Keratinocyte (primary cell): ENCODE measurements at places on chromosomes 12 and 14.

DNA sequence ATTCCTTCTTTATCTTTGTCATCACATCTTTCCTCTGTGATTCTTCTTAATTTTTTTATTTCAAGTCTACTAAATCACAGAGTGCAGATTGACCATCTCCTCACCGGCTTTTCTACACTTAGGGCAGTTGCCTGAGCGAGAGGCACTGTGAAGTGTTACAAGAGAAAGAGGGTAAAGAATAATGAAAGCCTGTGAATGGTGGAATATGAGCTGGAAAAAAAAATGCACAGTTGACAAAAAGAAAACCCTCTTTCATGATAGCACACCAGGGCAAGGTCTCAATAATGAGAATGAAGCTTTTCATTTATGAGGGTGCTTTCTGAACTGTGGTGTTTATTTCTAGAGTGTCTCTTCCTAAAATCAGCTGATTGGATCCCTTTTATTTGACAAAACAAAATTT is 106.2 kb upstream of the PDE3A start:
- no peak for DNase-seq

DNA sequence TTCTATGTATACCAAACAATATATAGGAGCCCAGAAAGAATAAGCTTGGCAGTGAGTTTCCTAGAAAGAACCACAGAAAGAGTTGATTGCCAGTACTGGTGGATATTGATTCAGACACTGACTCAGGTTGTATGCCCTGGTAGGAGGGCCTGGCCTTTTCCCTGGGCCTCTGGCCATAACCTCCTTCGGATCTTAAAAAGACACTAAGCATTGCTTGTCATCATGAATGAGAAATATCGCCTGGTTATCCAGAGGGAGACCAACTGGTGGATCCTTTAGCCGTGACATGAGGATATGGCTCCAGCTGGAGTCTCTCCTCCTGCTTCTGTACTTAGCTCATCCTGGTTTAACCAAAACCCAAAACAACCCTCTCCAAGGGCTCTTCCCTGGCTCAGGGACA is 231.5 kb downstream of the MSRB3 start:
- no peak for DNase-seq

DNA sequence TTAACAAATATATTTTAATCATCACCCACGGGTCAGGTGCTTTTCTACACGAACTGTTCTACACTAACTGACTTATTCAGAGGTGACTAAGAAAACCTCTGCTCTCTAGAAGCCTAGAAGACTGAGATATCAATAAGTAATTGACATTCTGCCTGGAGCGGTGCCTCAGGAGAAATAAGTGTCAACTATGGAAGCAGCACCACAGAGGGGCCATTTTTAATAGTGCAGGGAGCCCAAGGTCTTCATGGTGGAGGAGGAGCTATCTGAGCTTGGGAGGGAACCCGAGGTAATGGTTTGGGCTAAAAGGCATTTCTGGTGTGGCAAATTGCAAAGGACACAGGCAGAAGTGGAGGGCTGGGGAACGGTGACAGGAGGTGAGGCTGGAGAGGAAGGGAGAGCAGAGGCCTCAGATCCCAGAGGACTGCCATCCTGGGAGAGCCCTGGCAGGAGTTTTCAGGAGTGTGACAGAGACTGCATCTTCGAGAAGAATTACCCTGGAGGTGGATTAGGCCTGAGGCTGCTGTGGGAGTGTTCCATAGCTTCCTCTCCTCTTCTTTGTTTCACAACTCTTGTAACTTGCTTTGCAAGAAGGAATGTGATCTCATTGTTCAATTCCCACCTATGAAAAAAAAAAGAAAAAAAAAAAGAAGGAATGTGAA is 123.1 kb downstream of the NPAS3 start:
- no peak for DNase-seq

GRCh38 chr12:107666009-107666408 is 19.6 kb upstream of the PWP1 start:
- DNase-seq: no peak

GRCh38 chr14:65709576-65709975 is 297.0 kb downstream of the FUT8 start:
- DNase-seq: no peak

DNA sequence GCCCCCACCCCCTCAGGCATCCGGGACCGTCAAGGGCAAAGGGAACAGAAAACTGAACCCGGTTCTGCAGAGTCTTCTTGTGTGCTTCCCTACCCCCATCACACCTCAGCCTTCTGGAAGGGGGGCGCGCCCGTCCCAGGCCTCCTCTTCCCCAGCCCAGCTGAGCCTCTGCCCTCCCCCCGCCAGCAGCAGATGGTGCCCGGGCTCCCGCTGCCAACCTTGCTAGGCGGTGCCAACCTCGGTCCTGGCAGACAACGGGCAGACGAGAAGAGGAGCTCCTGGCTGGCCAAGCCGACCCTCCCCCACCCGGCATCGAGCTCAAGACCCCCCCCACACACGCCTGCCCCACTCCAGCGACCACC is 8.7 kb downstream of the STAC3 start:
- DNase-seq: no peak

DNA sequence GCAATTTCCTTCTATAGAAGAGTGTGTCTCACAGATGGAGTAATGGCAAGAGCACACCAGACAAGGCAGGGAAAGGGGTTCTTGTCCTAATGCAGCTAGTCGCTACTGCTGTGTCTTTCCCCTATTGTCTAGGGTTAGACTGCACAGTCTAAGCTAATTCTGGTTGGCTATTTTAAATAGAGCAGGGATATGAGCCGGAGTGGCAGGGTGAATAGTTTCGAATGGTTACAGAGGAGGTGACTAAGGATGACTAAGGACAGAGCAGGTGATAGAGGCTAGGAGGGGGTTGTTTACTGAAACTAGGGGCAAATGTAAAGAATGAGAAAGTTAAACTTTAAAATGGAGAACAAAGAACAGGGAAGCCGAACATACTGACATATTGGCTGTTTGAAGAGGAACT is 25.6 kb upstream of the CPNE8 start:
- DNase-seq: no peak

GRCh38 chr12:53652366-53652765 is 23.5 kb downstream of the ATP5MC2 start:
- DNase-seq: no peak

DNA sequence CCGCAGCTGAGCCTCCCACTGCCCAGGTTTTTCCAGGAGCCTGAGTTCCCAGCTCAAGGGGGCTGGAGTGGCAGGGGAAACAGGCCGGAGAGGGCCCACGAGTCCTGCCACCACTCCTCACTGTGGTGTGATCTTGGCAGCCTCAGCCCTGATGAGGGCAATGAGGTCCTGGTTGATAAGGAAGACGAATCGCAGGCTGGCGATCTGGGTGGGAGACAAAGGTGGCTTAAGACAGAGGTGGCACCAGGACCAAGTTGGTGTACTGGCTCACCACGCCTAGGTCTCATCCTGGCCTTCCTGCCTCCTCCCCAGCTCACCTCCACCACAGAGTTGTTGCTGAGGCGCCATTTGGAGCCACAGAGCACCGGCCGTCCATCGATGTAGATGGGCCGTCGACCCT is 9.4 kb downstream of the MCRS1 start:
- DNase-seq: no peak

- DNase-seq: peak; percentile 96
Observed at GRCh38 chr14:96267336-96267735, 11.3 kb downstream of the BDKRB1 start.

DNA sequence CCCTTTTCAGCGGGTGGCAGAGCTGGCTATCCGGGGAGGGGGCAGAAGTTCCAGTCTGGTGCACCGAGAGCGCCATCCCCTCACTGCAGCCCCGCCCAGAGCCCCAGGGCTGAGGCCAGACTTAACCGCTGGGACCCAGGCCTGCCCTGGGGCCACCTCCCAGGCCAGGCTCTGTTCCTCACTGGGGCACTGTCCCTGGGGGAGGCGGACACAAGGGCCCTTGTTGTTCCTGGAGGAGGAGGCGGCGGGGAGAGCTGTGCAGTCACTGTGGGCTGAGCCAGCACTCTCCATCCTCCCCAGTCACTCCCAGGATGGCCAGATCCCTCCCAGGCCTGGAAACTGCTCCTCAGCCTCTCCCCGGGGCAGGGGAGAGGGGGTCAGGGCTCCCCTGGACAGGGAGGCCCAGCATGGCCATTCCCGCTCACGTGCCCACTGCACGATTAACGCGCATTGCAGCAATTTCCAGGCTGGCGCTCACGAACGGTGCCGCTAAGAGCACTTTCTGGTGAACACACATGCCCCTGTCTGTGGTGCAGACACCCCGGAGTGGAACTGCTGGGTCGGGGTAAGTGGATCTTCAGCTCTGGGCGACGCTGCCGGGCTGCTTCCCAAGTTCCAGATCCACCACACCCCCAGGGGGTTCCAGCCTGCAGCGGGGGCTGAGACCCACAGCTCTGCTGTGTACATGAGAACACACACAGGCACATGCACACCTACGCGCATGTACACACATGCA is 89.8 kb upstream of the SFSWAP start:
- no peak for DNase-seq

DNA sequence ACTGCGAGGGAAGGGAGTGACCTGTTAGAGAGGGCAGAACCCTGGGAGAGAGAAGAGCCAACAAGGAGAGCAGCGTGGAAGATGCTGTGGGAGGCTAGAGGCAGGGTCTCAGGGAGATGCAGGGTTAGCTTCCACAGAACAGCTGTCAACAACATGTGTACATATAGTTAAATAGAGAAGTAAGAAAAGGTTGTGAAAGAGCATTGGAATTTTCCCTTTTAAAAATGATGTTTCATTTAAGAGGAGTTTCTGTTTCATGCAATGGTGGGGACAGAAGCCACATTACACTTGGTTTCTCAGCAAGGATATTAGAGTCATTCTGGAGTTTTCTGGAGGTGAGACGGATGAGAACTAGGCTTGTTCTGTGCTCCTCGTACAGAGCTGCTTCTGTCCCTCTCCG is 23.8 kb upstream of the TBC1D30 start:
- no peak for DNase-seq

DNA sequence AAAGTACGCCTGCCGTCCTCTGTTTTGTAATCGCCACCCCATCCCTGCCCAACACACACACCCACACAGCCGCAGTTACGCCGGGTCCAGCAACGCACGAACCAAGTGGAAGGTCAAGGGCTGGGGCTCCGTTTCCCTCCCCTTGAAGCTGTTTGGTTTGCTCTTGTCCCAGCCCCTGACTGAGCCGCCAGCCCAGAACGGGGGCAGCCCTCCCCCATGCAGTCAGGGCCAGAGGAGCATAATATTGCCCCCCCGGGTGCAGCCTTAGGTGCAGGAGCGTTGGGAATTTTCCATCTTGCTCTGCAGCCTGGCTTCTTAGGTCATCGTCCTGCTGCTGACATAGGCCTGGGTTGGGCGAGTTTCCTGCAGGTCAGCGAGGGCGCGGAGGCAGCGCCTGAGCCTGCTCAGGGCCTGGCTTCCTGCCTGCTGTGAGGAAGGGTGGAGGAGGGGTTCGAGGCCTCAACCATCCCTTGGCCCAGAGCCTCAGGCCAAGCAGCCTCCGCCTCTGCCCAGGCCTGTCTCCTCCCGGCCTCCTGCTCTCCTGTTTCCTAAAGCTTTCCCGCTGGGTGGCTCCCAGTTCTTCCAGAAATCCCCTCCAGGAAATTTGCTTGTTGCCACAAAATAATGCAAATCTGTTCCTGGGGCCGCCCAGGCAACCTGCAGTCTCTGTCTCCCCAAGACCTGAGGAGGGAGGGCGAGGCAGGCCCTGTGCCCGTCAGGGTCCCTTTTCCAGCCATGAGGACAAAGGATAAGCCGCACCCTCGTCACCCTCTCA is 44.5 kb downstream of the PSMA6 start:
- DNase-seq: no peak

GRCh38 chr12:94435511-94435927 is 24.1 kb downstream of the CEP83 start:
- DNase-seq: no peak

- no peak for DNase-seq
Observed at GRCh38 chr12:57579011-57579410, 12.0 kb upstream of the PIP4K2C start.

DNA sequence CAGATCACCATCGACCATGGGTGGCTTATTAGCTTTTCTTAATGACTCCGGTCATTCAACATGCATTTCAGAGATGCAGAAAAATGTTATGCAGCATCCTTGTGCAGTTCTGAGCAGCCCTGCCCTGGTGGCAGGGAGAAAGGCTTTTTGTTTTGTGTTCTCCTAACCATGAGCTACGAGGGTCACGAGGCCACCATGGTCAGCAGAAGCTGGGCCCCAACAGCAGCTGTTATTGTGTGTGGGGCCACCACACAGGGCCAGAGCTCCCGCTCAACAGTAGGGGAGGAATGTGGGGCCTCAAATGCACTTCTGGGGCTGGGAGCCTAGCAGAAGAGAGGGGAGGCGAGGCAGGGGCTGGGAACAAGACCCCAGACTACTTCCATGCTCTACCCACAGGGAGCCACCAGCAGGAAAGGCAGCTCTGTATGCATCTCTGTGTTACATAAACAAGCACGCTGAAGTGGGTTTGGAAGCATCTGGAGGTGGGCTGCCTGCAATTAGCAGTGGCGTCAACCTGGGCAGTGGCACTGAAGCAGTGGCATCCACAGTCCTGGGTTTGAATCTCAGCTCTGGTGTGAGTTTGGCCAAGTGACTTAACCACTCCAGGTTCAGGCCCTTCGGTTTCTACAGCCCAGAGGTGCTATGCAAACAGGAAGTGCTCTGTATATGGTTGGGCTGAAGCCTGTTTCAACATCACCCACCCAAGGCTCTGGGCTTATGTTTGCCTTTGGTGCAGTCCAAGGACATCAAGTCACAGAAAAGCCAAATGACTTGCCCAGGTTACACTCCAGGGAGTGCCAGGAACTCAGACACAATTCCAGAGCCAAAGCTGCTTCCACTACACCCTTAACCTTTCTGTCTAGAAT is 16.3 kb downstream of the GLTP start:
- DNase-seq: no peak

DNA sequence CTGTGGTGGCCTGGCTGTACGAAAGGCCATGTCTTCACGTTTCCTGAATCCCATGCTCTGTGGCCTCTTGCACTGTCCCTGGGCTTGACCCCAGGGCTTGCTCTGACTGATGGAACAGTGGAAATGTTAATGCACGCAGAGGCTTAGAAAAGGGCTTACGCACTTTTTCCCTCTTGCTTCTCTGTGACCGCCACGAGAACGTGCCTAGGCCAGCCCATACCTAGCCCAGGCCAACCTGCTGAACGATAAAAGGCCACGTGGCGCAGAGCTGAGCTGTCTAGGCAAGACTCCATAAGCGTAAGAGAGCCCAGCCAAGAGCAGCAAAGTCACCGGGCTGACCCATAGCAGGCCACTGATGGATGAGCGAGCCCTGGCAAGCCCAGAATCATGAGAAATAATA is 18.3 kb downstream of the TTC7B start:
- DNase-seq: peak; percentile 74

DNA sequence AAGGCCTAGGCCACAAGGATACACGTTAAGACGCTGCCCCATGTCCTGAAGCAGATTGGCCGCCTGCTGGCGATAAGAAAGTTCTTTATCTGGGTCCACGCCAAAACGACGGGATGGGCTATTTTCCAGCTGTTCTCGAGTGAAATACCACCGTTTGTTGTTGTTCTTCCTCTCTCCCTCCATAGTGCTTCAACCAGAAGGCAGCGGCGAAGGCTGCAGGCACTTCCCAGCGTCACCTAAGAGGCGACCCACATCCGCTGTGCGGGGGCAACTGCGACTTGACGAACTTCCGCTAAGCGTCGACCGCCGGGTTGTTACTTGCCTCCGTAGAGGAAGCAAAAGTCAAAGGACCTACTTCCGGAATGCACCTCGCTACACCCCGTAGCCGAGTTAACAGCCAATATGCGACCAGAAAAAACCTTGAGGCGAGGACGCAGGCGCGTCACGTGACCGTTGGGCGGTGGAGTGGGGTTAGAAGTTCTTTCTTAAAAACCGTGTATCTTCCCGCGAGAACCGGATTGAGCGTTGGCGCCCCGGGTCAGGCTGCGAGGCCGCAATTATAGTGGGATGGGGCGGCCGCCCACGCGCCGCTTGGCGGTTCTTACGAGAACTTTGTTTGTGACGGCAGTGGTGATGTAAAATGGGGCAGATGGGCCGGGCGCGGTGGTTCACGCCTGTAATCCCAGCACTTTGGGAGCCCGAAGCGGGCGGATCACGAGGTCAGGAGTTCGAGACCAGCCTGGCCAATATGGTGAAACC is at the start of gene CCNT1:
TSS of gene CCNT1 (minus strand) at position 215 of the 759 bp plus-strand sequence. CDS start at position 183, 32 bp downstream.
- DNase-seq: peak; percentile 98
